ENCODE measurements at places on chromosomes 13 and 19.

- no peak for DNase-seq
Observed at GRCh38 chr13:42654722-42655121, 80.8 kb downstream of the TNFSF11 start.

- DNase-seq: no peak
Observed at GRCh38 chr13:99276706-99277105, 18.5 kb upstream of the GPR18 start.

DNA sequence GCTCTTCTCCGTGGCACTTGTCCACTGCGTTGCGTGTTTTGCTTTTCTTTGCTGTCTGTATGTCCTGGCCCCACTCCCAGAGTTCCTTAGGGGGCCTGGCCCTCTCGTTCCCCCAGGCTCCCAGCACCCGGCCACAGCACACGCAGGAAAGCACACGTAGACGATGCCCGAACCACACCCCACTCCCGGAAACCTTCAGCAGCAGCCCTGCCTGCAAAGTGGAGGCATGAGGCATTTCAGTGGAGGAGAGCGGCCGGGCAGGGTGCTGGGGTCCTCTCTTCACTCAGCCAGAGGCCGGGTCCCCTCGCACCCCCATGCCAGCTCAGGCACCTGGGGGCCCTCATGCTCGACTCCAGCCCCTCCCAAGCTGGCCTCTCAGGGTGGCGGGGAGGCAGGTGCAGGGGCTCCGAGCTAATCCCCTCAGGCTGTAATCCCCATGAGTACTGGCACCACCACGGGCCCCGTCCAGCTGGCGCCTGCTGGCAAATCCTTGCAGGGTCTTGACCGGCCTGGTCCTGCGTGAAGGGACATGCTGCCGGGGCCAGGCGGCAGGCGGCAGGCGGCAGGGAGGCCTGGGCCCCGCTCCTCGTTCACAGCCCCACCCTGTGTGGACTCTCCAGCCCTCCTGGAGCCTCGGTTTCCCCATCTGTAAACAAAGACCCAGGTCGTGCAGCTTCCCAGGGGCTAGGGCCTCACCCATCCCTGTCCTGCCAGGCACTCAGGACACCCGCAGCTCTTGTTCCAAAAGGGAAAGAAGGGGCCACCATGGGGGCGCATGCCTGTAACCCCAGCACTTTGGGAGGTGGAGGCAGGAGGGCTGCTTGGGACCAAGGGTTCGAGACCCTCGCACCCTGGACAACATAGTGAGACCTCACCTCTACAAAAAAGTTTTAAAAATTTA lies 7.0 kb downstream of the PIP5K1C start:
- no peak for DNase-seq

DNA sequence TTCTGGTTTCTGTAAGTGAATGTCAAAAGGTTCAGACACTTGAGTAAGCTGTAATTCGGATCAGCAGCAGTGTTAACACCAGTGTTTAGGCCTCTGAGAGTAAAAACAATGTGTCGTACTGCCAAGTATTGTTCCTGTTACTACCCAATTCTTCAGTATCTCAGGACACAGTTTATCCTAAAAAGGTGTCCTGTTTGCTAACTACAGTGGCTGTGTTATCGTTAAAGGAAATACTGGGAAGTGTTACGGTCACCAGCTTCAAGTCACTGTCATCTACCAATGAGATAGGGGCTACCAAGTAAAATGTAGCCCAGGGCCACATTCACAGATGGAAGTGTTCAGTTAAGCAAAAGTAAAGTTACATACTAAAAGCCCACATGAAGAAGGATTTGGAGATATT lies 2.3 kb upstream of the UPF3A start:
- DNase-seq: no peak

DNA sequence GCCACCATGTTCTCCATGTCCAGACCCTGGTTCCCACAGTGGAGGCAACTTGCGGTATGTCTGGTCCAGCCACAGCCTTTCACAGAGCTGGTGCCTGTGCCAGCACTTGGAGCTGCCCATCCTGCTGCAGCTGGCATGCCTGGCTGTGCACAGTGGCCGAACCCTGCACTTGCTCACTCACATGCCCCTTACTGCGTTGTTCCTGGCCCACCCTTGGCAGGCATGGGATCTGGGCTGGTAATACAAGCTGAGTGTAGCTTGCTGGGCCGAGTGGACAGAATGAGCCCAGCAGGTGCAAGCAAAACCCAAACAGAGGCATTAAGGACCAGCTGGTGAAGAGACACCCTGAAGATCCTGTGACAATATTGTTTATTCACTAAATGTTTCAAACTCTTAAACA lies 583.9 kb upstream of the SLITRK6 start:
- no peak for DNase-seq

DNA sequence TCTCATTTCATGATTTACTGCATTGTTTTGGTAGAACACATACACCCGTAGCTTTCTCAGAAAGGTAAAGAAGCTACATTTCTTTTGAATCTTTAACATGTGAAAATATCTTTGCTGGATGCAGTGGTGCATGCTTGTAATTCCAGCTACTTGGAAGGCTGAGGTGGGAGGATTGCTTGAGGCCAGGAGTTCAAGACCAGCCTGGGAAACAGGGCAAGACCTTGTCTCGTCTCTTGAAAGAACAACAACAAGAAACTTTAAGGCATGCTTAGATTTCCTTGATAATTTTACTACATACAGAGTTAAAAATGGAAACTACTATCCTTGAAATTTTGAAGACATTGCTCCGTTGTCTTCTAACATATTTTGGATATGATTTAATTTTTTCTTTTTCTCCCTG lies 7.7 kb downstream of the RNF113B start:
- DNase-seq: no peak

GRCh38 chr19:4258181-4258580 lies 11.3 kb downstream of the YJU2 start:
- no peak for DNase-seq

GRCh38 chr13:45325806-45326205 lies 15.2 kb downstream of the TPT1 start:
- DNase-seq: no peak

DNA sequence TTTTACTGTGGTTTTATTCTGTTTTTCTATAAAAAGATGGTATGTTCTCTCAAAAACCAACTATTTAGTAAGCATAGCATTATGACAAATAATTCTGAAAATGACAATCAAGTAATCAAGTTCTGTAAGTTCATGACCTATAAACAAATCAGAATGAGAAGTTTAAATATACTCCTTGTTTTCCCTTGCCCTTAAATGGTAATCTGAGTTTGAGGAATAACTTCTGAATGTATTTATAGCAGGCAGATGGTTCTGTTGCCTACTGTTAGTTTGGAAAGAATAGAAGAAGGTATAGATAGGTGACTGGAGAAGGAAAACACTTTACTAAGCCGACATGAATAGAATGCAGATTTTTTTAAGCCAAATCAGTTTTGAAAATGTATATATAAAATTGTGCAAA lies 63.9 kb downstream of the POSTN start:
- no peak for DNase-seq

- DNase-seq: no peak
Observed at GRCh38 chr13:27919659-27919933, 204 bp upstream of the PDX1 start.

DNA sequence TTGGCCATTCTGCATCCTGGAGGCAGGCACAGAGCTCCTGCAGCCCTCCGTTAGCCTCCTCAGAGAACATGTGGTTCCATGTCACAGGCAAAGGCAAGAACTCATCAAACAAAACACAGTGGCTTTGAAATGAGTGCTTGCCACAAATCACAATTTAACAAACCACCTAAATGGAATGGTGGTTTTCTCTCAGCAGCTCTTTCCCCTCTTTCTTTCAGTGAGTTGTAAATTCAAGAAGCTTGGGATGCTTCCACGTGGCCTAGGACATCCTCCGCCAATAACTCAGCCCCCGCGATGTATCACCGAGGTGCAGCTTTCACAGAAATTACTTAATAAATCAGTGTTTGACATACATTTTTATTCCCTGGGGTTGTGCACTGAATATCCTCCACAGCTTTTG lies 65.4 kb upstream of the RFC3 start:
- no peak for DNase-seq

- DNase-seq: no peak
Observed at GRCh38 chr19:49490287-49491029, 3.0 kb downstream of the RPL13A start.

DNA sequence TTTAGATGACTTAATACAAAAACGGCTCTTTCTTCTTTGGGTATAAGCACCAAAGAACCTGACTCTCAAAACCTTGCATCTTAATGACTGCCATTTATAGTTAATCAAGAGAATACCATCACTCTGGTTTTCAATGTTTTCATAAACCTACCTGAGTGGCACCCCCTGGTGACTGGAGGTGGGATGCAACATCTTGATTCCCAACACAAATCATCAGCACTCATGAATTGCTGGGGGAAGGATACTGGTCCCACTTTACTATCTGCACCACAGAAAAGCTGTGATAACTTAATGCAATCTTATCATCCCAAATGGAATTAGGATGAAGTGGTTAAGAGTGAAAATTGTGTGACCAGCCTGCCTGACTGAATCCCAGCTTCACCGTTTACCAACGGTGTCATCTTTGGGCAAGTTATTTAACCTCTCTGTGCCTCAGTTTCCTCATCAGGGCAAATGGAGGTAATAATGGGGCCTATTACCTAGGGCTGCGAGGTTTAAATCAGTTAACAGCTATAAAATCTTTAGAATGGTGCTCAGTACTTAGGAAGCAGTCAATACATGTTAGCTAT lies 366.4 kb downstream of the KLF12 start:
- no peak for DNase-seq

DNA sequence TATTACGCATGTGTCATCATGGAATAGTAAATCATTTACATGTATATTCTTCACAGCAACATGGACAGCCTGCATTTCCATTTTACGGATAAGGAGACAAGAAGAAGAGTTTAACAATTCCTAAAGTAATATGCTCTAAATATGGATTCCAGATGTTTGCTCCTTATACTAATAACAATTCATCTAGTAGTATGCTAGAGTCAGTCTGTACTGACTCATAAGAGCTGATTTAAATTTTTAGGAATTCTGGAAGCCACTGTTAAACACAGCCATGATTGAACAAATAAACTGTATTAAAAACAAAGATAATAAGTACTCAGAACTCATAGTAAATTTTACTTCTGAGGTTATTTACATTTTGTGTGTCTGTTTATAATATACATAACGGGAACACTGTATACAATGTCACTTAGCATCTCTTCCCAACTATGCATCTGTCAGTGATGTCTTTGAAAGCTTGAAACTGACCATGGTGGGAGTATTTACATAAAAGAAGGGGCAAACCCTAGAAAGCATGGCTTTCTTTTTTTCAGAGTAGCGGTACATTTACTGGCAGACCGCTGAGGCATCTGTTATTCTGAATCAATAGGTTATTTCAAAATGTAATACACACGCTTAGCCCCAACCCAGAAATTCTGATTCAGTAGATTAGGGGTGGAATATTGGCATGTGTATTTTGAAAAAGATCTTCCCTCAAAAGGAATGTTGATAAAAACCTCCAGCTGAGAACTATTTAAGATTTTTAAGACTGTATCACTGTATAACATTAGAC lies 12.9 kb downstream of the ZC3H13 start:
- no peak for DNase-seq

DNA sequence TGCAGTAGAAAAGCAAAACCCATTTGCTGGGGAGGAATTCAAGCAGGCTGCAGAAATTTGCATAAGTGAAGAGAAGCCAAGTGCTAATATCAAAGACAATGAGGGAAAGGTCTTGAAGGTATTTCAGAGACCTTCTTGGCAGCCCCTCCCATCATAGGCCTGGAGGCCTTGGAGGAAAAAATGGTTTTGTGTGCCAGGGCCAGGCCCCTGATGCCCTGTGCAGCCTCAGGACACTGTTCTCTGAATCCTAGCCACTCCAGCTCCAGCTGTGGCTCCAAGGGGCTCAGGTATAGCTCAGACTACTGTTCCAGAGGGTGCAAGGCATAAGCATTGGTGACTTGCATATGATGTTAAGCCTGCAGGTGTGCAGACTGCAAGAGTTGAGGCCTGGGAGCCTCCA lies 463.2 kb upstream of the ATXN8OS start:
- no peak for DNase-seq

- no peak for DNase-seq
Observed at GRCh38 chr13:100209857-100210825, 121.2 kb downstream of the PCCA start.

- no peak for DNase-seq
Observed at GRCh38 chr19:43784241-43784980, 3.6 kb upstream of the KCNN4 start.

DNA sequence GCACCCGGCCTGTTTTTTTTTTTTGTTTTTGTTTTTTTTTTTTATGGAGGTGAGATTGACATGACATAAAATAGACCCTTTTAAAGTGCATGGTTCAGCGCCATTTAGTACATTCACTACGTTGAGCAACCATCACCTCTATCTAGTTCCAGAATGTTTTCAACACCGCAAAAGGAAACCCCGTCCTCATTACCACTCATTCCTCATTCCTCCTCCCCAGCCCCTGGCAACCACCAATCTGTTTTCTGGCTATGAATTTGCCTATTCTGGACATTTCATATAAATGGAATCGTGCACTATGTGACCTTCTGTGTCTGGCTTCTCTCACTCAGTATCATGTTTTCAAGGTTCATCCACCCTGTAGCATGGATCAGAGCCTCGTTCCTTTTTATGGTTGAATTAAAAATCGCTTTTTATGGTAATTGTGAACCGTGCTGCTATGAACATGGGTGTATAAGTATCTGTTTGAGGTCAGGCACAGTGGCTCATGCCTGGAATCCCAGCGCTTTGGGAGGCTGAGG lies 9.9 kb upstream of the ADGRE5 start:
- DNase-seq: no peak

GRCh38 chr19:11230621-11231386 lies 8.6 kb upstream of the ANGPTL8 start:
- DNase-seq: no peak

GRCh38 chr19:58154679-58155648 lies 4.4 kb upstream of the ZNF329 start:
- DNase-seq: peak; percentile 80

DNA sequence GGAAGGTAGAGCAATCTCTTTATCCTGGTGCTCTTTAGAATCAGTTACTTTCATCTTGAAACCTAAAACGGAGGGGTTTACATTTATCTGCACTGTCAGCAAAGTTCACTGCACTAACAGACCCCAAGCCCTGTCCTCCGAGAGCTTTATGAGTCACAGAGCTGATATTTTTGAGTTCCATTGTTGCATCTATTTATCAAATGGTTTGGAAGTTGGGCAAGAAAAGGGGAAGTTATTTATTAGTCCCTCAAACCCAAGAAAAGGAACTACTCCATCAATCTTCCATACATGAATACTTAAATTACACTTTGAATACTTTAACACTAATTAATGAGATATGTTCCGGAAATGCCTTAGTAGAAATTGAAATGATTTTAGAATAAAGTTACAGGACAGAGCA lies 55.5 kb downstream of the EDNRB start:
- DNase-seq: no peak

- DNase-seq: no peak
Observed at GRCh38 chr19:4052993-4053422, 13.7 kb downstream of the ZBTB7A start.

DNA sequence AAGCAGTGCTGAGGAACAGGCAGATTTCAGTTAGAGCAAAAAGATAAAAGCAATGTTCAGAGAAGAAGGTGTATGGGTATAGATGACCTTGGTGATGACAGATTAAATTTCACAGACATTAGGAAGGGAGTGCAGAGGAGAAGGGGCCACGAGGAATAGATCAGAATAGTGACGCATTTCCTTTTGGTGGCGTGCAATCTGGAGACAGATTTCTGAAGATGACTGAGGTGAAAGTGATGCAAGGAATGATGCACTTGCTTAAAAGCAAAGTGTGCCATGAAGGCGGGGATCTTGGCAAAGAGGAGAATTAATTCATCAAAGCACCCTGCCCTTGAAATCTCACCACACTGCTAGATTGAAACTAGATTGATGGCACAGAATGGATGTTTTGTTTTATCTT lies 202.4 kb downstream of the ITGBL1 start:
- DNase-seq: no peak

Data from activated gamma-delta T cell (primary cell).